ENCODE measurements at places on chromosomes 1 and 21.

DNA sequence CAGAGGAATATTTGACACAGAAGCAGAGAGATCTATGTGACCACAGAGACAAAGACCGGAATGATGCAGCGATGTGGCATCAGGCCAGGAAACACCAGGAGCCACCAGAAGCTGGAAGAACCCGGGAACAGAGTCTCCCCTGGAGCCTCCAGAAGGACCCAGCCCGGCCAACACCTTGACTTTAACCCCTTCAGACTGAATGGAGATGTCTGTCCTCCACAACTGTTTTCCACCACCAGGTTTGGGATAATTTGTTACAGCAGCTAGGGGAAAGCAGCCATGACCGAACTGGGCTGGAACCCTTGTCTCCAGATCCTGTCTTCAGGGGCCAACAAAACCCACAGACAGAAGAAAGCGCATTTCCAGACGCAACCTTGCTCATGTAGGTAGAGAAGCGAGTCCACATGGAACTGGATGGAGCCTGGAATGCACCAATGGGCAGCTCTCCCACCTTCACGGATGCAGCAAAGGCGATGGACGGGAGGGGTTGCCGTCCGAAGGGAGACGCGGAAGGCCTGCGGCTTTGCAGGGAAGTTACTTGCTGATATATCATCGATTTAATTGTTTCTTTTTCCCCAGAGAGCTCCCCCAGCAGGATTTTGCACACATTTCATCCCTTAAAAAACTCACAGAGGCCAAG lies 396.6 kb downstream of the NPHP4 start:
- H3K36me3 ChIP-seq, result no peaks in the 10 kb centered on the region
- no peak overlapping the region for H3K27ac ChIP-seq
- H3K4me3 ChIP-seq, result no peak overlapping the region
- H3K27me3 ChIP-seq, result peaks cover 74% of the 10 kb centered on the region
- DNase-seq, result no peak

- H3K36me3 ChIP-seq, result no peaks in the 10 kb centered on the region
- peak overlapping the region; percentile 79 for H3K27ac ChIP-seq
Measured at GRCh38 chr1:210696709-210697108, 368.0 kb downstream of the HHAT start.

DNA sequence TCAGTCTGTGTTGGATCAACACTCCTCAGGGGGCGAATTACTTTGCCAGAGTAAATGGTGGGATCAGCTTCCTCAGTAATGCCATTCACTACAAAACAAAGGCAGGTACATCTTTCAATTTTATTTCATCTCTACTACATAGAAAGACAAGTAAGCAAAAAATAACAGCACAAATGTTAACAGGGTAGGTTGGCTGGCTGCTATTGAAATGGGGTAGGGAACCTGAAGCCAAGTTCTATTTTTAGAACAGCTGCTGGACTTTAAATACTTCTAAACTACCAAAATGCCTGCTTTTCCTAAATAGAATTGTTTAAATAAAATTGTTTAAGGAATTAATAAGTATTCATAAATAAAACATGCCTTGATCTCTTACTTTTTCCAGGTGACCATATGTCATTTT lies 7.3 kb upstream of the NRAS start:
- 0 out of 2 replicates have a peak, but pooled peaks cover 2% of the 10 kb centered on the region for H3K36me3 ChIP-seq
- no peak overlapping the region for H3K4me3 ChIP-seq
- no peaks in the 10 kb centered on the region for H3K4me1 ChIP-seq
- H3K27ac ChIP-seq, result no peak overlapping the region
- no peaks in the 10 kb centered on the region for H3K27me3 ChIP-seq
- DNase-seq, result no peak

GRCh38 chr1:63915121-63915520 lies 141.3 kb downstream of the ROR1 start:
- no peak overlapping the region for H3K27ac ChIP-seq
- DNase-seq, result no peak
- peaks cover 7% of the 10 kb centered on the region for H3K4me1 ChIP-seq
- H3K27me3 ChIP-seq, result no peaks in the 10 kb centered on the region
- no peaks in the 10 kb centered on the region for H3K36me3 ChIP-seq

GRCh38 chr1:176905648-176906047 lies 258.9 kb downstream of the ASTN1 start:
- no peaks in the 10 kb centered on the region for H3K27me3 ChIP-seq
- H3K27ac ChIP-seq, result no peak overlapping the region
- H3K36me3 ChIP-seq, result no peaks in the 10 kb centered on the region
- peak; percentile 18 for DNase-seq
- no peak overlapping the region for H3K4me3 ChIP-seq
- no peaks in the 10 kb centered on the region for H3K4me1 ChIP-seq

- peaks cover 12% of the 10 kb centered on the region for H3K4me1 ChIP-seq
- no peak overlapping the region for H3K4me3 ChIP-seq
- H3K36me3 ChIP-seq, result no peaks in the 10 kb centered on the region
- H3K27ac ChIP-seq, result no peak overlapping the region
Measured at GRCh38 chr1:167435484-167435883, 82.8 kb downstream of the CD247 start.

GRCh38 chr1:157040802-157041201 lies 4.7 kb downstream of the ARHGEF11 start:
- no peak overlapping the region for H3K4me3 ChIP-seq
- DNase-seq, result no peak
- H3K27me3 ChIP-seq, result no peaks in the 10 kb centered on the region

DNA sequence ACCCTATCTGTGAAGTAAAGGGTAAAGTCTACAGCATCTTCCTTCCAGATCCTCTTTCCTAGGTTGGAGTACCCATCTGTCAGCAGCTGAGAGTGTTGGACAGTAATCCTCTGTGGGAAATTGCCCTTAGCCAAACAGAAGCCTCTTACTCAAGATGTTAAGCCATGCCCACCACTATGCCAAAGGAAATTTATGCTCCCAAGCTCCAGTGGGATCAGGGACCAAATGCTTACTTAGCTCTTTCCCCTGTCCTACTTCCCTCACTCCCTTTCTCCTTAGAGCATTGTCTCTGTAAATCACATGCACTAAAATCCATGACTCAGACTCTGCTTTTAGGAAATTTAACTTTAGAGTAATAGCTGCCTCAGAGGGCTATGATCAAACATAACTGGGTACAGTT lies 254.0 kb downstream of the BRINP2 start:
- no peak for DNase-seq
- no peaks in the 10 kb centered on the region for H3K36me3 ChIP-seq
- no peaks in the 10 kb centered on the region for H3K4me1 ChIP-seq
- H3K4me3 ChIP-seq, result no peak overlapping the region
- no peak overlapping the region for H3K27ac ChIP-seq
- no peaks in the 10 kb centered on the region for H3K27me3 ChIP-seq

All from MM.1S (cell line).